ENCODE measurements at places on chromosomes 5 and 9.

GRCh38 chr5:111810112-111810511 lies 53.1 kb upstream of the NREP start:
- no peak for DNase-seq

DNA sequence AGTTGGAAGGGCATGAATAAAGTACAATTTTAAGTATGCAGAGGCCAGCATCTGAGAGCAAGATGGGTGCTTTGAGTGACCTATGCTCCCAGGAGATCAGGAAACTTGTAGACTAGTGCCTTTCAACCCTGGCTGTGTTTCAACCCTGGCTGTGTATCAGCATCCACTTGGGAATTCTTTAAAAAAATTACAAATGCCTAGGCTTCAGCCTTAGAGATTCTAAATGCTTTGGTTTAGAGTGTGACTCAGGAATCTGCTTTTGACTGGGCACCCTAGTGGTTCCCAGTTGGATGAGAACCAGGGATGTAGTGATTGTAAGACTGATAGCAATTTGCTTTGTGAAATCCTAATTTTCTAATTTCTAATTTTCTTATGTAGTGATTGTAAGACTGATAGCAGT lies 65.6 kb downstream of the RALGPS1 start:
- no peak for DNase-seq

- DNase-seq = no peak
Measured at GRCh38 chr9:91558395-91558794, 134.8 kb upstream of the NFIL3 start.

GRCh38 chr9:71472400-71472799 lies 295.9 kb downstream of the CEMIP2 start:
- no peak for DNase-seq

DNA sequence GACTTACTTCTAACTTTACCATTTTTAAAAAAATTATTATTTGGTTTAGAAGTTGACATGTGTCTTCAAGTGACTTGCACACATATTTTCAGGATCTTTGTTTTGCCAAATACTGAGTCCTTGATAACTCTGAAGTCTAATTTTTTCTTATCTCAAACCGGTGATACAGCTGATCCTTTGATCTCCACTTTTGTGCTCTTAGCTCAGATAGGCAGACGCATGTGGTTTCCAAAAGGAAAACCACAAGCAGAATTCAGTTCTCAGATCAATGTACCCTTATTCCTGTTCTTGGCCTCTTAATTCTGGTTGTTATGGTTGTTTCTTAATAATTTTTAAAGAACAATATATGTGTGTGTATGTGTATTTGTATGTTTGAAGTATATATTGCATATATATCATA lies 238.3 kb upstream of the EDIL3 start:
- DNase-seq = peak; percentile 6

DNA sequence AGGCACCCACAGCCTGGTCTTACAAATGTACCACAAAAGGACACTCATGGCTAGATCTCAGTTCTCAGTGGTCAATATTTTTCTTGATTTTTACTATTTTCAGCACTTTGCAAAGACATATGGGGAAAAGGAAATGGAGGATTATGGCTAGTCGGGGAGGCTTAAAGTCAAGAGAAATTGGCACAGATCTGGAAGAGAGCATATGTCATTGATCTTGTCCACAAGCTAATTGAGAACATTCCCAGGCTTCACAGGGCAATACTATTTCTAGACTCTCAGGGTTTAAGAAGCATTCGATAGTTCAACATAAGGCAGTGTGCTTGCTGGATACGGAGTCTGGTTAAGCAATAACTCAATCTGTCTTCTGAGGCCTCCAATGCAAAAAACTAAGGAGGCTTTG lies 285.8 kb downstream of the ZNF608 start:
- DNase-seq = no peak

- no peak for DNase-seq
Measured at GRCh38 chr5:115335301-115335700, 38.8 kb upstream of the CCDC112 start.

DNA sequence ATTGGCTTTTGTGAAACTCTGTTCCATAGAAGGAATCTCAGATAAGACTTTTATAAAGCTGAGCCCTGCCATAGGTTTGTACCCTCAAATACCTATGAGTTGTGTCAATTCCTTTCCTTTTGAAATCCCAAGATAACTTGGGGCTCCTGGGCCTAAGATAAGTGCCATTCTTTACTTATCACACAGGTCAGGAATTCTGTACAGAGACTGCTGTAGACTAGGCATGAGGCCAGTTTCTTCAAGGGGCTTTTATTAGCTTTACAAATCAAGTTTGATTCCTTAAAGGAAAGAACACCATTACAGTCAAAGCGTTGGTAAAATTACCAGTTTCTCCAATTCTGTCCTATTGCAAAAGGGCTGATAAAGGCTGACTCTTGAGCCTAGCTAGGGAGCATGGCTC lies 39.2 kb downstream of the SHC3 start:
- no peak for DNase-seq

- DNase-seq = no peak
Measured at GRCh38 chr5:152595405-152595804, 190.3 kb upstream of the NMUR2 start.

DNA sequence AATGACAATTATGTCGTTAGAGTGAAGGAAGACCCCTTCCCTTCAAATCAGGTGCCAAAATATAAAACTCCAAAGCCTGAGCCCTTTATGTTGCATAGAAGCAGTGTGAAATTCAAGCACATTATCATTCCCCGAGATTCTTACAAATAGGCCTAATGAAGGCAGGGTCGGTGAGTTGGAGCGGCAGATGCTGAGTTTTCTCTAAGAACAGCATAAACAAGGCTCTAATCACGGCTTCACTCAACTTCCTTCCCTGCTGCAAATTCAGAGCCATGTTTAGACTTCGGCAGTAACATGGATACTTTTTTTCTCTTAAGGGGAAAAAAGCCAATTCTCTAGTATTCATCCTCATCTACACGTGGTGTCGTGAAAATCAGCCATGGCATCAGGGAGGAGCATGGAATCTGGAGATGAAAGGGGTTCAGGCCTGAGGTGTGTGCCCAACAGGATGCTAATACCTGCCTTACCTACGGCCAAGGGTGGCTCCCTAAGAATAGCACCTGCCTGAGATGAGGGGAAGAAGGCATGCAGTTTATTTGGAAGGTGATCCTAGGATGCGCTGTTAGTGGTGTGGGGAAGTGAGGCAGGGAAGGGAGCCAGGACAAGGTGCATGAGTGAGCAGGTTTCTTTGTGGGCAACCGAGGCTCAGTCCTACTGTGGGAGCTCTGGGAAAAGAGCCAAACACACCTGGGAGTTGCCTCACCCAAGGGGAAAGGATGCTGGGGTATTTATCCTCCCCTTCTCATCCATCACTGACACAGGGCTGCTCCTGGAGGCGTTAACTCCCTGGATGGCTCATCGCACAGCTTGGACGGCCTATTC lies 146.8 kb upstream of the TBC1D2 start:
- no peak for DNase-seq

- peak; percentile 7 for DNase-seq
Measured at GRCh38 chr5:126492939-126493338, 69.7 kb downstream of the GRAMD2B start.

All from CD4-positive, alpha-beta T cell treated with Interleukin-12 subunit alpha and Interleukin-12 subunit beta, for 1 hour (primary cell).